ENCODE measurements at places on chromosomes 3 and 15. TPM values are rescaled to one million over a fixed set of nuclear protein-coding genes. Genes with fewer than 3 reads are reported as not detected.

RNF111 gene
- 42.0 TPM for total RNA-seq

CLDN16 gene
- 0.11 TPM for total RNA-seq

- peak; percentile 94 for DNase-seq
Measured at GRCh38 chr15:100438570-100438969, 90.2 kb downstream of the CERS3 start.

DNA sequence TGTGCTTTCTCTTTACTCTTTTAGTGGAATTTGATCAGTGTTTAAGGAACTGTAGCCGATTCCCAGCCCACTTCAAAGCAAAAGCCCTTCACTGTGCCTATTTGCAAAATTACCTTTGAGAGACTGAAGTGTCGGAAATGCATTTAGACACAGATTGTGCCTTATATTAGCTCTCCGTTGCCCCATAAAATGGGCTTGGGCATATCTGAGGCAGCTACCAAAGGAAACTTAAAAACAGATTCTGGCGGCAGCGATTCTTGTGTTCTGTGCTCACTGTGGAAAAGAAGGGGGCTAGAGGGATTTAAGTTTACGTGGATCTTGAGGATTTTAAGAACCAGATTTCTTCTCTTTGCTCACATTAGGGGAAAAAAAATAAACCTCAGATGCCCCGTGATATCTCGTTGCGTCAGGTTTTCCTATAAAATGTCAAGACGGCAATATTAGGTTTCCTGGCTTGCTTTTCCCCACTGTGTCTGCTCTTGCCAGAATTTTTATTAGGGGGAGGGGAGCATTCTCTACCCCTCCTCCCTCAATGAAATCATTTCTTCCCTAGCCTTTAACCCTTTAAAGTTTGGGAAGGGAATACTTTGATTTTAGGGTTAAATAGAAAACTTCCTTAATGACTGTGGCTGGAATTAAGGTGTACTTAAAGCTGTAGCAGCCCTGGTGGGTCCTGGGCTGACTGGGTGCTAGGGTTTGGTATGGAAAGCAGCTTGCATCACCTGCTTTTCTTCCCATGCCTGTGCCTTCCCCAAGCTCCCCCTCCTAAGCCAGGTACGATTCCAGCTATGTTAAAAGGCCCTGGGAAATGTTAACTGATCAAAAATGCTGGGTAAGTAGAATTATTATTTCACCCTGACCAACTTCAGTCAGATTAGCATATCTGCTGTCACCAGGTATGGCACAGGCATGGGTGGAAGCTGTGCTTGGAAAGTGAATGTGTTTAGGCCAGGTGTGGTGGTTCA, 73.8 kb downstream of the SMAD3 start:
- DNase-seq = no peak

GRCh38 chr15:71104636-71105035, 10.6 kb upstream of the THSD4 start:
- DNase-seq = no peak

GOLGA6A gene
- 0.20 TPM for total RNA-seq

DNA sequence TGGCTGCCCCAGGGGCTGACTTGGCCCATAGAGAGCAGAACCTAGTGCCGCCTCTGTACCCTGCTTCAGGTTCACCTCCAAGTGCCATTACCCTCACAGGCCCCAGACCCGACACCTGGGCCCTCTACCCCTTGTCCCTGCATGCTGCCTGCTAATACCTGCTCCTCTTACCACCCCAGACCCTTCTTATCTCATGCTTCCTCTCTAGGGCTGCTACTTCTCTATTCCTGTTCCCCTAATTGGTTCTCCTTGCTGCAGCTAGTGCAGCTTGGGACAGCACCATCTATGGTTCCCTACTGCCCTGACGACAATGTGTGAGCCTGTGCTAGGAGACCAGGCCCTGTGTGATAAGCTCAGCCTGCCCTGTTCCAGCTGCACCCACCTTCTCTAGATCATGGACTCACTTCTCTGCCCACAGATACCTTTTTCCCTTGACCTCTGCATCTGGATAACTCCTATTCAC, 15.3 kb downstream of the HDAC11 start:
- DNase-seq = no peak

- DNase-seq = no peak
Measured at GRCh38 chr15:76844096-76844495, 61.0 kb downstream of the SCAPER start.

DNA sequence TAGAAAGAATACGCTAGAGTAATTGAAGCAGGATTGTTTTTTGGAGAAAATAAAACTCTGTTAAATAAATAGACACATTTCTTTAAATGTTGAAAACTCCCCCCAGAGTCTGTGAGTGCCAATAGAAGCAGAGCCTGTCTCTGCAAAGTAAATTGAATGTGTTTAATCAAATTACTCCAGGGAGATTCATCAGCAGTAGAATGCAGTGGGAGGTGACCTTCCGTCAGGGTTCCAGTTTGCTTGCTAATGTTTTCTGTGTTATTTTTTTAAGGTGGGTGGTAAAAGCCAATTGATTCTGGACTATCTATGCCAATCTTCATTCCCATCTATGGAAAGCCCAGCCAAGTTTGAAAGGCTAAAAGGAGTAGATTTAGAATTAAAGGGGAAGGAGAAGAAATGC, 612.4 kb upstream of the GRM7 start:
- DNase-seq = no peak

GRCh38 chr3:63731866-63732265, 79.4 kb downstream of the SNTN start:
- DNase-seq = no peak

STRC gene
- total RNA-seq = 2.9 TPM

- no peak for DNase-seq
Measured at GRCh38 chr3:99012051-99012450, 110.6 kb upstream of the DCBLD2 start.

TGM5 gene
- total RNA-seq = not detected

- DNase-seq = no peak
Measured at GRCh38 chr3:16810593-16811367, 74.0 kb upstream of the PLCL2 start.

DNA sequence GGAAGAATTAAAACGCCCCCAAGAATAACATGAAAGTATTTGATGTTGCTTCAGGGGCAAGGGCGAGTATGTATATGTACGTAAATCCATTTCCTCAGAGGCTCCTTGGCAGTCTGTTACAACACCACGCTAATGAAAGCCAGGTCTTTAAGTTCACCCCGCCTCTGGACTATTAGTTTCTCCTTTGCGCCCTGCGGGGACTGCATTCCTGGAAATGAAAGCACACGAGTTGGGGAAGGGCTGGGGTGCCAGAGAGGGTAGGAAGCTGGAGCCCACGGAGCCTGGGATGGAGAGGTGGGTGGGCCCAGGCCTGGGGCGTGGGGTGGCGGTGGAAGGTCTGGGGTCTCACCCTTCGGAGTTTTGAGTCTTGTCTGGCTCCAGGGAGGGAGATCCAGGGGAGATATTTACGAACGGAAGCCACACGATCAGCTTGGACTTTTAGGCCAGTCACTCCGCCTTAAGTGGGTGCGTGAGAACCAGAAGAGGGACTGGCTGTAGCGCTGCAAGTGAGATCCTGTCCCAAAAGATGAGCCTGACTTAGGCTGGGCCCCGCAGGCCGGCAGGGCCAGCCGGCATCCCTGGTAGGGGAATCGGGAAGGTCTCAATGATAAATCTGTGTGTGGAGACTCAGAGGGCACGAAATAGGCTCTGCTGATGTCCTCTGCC, 1.6 kb upstream of the PLCL2 start:
- DNase-seq = no peak

ARRDC4 gene
- total RNA-seq = 16.2 TPM

GRCh38 chr3:24351779-24352469, 142.7 kb downstream of the THRB start:
- no peak for DNase-seq

ALS2CL gene
- 7.1 TPM for total RNA-seq

DNA sequence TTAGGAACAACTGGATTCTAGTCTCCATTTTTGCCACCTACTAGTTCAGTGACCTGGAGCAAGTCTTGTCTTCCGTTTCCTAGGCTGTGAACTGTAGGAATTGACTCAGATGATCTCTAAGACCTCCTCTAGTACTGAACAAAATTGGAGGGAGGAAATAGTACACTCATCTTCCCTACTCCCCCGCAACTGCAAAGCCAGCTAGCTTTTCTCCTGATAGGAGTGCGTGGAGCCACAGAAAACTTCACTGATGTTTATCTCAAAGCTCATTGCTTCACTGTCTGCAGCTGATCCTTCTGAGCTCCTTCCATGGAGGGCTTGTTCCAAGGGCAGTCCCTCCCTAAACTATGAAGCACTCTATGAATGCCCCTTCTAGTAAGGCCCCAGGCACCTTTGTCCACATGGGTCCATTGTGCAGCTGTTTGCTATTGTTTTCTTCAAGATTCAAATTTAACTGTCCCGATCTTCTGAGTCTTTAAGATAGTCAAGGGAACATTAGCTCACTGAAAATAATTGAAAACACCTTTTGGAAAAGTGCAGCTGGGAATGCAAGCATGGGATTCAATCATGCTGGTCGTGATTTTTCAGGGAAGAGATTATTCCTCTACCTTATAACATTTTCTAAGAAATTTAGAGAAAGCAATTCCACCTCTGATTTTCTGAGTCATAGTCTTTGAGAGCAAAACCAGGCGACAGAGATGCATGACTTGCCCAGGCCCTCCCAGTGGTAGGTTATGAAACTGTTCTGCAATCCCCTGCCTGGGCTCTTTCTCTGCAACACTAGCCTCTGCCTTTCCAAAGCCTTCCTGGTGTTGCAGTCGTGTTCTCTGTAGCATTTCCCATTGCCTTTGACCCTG, 24.3 kb downstream of the FILIP1L start:
- no peak for DNase-seq

SPESP1 gene
- total RNA-seq = not detected

Data from mesothelial cell of epicardium (in vitro differentiated cells).